ENCODE measurements at places on chromosomes 3 and 15.

GRCh38 chr3:101072300-101072699, 79.1 kb upstream of the ABI3BP start:
- no peak for DNase-seq

GRCh38 chr3:143429628-143430514, 310.3 kb downstream of the CHST2 start:
- no peak for DNase-seq

GRCh38 chr3:65158023-65158422, 470.2 kb upstream of the ADAMTS9 start:
- DNase-seq = no peak

DNA sequence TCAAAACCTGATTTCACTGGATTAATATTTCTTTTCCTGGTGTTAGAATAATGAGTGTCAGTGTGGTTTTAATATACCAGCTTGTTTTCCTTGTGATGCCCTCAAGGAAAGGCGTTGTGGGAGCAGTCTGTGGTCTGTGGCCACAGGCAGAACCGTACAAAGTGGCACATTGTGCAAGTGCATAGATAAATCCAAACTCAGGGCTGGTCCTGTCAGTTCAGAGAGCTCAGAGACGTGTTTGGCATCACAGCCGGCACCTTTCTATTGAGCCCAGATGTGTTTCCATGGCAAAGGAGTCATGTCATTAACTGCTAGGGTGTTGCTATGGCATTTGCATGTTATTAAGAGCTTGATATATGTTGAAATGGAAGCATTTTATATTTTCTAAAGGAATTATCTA, 289.9 kb upstream of the RASGRP1 start:
- no peak for DNase-seq

GRCh38 chr15:87227846-87228245, 1028.7 kb downstream of the NTRK3 start:
- no peak for DNase-seq

GRCh38 chr3:114427285-114428043, 133.6 kb downstream of the TIGIT start:
- DNase-seq = no peak

GRCh38 chr3:56795097-56795828, 6.5 kb downstream of the ARHGEF3 start:
- DNase-seq = no peak

DNA sequence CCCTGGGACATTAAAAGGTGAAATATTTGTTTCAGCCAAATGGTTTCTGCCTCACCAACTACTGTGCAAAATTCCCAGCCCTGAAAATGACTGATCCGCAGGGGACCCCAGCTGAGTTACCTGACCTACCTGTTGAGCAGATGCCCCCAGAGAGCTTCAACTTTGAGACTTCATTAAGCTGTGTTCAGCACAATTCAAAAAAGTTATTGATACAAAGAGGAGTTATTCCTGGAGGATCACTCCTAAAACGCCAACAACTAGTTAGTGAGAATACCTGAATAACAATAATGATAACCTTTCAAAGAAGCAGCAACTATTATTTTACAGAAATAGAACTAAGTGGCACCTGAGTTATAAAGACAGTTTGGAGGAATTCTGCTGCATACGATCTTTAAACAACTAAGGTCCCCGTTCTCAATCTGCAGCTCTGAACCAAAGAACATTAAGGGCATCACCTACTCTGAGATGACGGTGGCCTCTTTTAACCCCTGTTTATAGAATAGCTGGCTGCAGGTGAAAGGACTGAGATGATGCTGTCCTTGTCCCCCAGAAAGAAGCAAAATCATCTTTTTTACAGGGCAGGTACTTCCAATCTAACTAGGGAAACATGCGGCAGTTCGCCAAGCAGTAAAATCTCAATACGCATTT, 659 bp downstream of the GADL1 start:
- DNase-seq = no peak

DNA sequence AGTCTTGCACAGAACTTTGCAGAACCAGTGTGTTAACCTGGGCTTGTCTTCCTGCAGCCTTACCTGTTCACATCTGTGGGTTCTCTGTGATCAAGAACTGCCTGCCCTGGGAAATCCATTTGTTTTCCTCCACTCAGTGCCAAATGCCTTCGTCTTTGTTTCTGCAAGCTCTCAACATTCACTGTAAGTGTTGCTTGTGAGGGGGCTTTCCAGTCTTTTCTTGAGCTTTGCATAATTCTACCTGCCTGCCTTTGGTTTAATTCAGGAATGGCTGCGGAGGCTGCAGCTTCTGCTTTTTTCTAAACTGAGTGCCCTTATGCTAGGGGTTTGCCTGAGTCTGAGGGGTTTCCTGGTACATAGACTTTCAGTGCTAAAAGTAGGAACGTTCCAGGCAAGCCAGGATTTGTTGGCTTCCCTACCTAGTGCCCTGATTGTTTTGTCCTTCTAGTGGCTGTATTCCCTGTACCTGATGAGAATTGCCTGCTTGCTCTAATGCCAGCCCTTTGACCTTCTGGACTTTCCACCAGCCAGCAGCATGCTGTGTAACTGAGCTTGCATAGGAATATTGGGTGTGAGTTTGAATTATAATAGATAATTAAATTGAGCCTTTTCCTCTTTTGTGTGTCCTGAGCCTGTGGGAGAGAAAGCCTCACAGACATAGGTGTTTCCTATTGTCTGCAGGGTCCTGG, 96.6 kb upstream of the CLSTN2 start:
- DNase-seq = no peak

GRCh38 chr3:156334841-156335545, 214.6 kb downstream of the KCNAB1 start:
- no peak for DNase-seq

DNA sequence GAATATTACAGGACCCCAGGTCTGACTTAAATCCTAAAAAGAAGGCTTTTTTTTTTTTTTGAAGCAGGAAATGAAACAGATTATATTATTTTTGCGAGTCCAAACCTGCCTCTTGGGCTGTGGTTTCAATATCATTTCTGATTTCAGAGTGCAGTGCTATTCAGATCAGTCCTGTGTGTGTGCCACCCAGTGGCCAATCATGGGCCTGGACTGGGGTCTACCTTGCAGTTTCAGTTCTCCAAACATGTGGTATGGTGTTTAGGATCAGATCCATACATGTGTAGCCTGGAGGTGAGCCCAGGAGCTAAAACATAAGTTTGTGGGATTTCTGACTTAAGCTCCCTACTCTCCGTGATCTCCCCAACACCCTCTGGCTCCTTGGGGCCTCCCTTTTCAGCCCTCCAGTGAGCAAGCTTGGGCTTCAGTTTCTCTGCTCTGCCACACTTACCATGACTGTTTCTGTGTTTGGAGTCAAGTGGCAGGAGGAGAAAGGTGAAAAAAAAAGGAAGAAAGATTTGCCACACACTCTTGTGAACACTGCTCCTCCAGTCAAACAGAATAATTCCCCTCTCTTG, 12.1 kb upstream of the THSD4 start:
- no peak for DNase-seq

DNA sequence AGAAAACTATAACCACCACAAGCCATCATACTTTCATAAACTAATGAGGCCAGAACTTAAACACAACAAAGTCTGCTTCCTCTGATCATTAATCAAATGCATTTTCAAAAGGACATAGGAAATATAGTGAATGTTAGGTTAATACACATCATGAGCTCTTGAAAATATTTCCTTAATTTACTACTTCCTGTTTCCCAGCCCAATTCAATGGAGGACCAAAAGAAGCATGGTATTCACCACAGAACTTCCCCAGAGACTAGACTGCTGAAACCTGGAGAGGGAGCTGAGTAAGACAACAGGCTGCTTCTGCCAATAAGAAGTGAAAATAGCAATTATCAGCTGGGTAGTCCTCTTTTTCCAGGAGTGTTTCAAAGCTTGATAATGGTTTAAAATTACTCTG, 250.3 kb downstream of the ULK4 start:
- no peak for DNase-seq

DNA sequence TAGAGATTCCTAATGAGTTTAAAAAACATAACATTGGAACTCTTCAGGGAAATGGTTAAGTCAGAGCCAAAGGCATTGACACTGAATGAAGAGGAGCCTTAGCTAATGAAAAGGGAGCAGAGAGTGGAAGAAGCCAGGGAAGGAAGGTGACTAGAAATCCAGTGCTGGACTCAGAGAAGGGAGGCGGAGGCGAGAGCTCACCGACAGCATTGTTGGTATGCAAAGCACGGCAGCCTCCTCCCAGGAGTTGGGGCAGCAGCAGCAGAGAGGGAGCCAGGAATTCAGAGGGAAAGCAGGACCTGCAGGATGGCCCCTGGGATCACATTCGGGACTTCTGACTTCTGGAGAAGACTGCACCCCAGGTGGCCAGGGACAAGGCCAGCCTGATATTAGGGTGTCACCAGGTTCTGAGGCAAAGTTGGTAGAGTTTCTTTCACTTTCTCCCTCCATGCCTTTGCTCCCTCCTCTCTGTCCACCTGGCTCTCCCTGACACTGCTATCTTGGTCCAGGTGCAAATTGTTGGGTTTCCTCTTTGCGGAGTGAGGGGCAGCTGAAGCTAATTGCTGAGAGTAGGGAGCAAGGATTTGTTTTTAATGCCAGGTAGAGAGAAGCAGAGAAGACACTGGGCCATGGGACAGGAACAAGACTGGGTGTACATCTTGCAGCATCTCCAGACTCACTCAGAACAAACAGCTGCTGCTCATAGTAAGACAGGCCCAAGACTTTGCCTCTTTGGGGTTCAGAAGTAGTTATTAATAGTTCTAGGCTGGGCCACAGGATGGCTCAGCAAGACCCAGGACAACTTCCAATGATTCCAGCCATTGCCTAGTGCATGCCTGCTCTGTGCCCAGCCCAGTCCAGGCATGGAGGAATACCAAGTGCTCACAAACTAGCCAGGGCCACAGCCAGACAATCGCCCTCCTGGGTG, 157.9 kb downstream of the TLE3 start:
- DNase-seq = no peak

DNA sequence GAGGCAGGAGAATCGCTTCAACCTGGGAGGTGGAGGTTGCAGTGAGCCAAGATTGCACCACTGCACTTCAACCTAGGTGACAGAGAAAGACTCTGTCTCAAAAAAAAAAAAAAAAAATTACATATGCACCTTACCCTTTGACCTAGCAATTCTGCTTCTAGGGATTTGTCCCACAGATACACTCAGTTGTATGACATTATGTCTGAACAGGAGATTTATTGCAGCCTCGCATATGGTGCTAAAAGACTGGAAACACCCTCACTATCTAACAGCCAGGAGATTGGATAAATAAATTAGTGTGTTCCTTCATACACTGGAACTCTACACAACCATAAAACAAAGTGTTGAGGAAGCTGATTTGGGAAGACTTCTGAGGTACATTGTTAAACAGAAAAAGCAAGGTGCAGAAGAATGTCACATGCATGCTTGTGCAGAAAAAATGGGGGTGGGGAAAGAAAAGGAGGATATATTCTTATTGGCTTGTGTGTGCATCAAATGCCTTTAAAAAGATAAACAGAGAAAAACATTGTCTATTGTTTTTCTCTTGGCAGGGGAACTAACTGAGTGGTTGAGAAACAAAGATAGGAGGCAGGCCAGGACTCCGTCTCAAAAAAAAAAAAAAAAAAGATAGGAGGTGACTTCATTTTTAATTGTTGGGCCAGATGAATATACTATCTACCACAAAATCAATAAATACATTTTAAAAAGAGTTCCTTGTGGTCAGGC, 30.9 kb downstream of the PPCDC start:
- DNase-seq = no peak

DNA sequence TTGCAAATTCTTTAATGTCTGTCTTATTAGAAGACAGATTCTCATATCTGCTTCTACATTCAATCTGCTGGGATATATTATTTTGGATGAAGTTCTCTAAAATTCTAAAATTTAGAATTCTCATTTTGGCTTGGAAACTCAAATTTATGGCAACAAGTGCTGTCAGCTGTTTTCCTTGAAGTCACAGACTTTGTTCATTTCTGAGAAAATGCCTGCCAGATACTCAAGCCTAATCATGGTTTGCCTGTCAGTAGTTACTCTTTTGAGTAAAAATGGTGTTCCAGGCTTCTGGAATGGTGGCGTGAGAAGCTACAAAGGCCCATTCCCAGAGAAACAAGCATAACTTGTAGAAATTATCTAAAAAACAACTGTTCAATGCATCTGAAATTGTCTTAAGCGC, 115.8 kb downstream of the CTNNB1 start:
- DNase-seq = no peak

DNA sequence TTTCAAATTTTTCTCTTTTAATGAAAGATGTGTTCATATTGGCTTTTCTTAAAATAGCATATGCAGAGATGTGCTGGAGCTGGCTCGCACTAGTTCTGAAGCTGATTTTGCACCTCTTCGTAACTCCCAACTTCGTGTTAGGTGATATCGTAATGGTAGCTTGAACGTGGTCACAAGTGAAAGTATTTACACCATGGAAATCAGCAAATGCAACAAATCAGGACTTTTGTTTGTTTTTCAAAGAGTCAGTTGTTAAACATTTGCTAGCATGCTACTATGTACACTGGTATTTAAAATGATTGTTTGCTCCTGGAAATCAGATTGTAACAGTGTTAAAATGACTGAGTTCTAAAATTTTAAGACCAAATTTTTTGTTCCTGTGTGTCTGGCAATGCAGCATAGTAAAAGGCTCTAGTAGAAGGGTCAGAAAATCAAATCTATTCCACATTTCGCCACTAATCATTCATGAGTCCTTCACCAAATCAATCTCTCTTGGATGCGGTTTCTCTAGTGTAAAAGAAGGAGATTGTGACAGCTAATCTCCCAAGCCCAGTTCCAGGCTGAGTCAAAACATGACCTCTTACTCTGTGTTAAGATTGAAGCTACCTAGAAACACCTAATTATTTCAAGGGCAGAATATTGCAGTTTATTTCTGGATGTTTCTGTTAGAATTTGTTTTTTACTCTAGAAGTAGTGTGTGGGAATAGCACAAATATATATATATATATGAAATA, 34.3 kb upstream of the CMC1 start:
- DNase-seq = no peak

DNA sequence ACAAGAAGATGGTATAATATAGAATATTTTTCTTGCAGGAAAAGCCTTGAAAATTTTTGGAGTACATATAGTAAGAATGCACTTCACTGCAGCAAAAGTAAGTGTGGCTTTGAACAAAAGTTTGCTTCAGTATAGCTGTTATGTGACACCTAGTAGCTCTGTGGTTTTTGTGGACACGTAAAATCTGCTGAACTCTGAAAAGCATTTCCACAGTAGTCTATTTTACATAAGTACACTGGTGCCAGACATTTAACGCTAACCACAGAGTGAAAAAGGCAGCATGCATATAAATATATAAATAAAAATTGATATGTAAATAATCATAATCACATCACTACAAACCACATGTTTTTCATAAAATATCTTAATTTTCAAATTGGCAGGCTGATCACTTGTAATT, 39.8 kb downstream of the CGGBP1 start:
- no peak for DNase-seq

DNA sequence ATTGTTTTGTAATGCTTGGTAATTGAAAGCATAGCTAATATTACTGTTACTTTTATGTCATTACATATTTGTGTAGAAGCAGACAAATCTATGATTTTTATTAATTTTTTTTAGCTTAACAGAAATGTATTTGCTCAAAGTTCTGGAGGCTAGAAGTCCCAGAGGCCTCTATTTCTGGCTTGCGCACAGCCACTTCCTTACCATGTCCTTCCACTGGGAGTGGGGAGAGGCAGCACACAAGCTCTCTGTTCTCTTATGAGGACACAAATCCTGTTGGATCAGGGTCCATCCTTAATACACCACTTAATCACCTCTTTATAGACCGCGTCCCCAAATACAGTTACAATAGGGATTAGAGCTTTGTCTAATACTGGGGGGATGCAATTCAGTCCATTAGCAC, 1061.4 kb downstream of the OTOL1 start:
- no peak for DNase-seq

- peak; percentile 3 for DNase-seq
Observed at GRCh38 chr3:4504340-4505261, 11.5 kb downstream of the ITPR1 start.

GRCh38 chr3:141000686-141001085, 50.5 kb upstream of the SPSB4 start:
- DNase-seq = no peak

Measured in activated effector memory CD4-positive, alpha-beta T cell treated with Interleukin-2 at 50 U/mL for 16 hours (primary cell).